ENCODE measurements at places on chromosomes 6 and 20.

DNA sequence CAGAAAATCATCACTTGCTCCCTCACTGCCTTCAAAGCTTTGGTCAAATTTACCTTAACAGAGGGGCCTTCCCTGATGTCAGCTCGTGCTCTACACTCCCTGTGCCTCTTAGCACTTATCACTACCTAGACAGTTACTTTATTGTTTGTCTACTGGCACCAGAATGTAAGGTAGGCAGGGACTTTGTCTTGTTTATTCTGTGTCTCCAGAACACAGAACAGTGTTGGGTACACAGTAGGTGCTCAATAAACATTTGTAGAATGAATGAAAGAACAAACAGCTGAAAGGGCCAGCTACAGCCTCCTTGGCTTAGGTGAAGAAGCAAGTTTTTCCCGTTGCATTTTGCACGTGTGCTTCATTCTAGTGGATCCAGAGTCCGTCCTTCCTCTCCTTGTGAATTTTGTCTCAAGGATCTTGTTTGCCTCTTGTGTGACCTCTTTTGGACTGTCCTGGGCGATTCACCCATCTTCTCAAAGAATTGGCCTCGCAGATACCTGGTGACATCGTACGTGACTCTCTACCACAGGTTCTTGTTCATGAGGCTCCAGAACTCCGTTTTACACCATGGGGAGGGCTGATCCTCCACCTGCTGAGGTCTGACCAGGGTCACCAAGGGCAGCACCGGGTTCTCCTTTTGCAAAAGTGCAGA lies 84.2 kb upstream of the ARMC2 start:
- no peak for DNase-seq

DNA sequence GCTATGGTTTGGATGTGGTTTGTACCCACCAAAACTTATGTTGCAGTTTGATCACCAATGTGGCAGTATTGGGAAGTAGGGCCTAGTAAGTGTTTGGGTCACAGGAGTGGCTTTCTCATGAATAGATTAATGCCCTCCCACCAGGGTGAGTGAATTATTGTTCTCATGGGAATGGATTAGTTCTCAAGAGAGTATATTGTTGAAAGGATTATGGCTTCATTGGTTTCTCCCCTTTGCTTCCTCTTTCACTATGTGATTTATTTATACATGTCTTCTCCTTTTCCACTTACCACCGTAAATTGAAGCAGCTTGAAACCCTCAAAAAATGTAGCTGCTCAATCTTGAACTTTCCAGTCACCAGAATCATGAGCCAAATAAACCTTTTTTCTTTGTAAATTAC lies 10.8 kb downstream of the UFL1 start:
- DNase-seq, result no peak

GRCh38 chr6:129243377-129243776 lies 360.4 kb downstream of the LAMA2 start:
- DNase-seq, result no peak

DNA sequence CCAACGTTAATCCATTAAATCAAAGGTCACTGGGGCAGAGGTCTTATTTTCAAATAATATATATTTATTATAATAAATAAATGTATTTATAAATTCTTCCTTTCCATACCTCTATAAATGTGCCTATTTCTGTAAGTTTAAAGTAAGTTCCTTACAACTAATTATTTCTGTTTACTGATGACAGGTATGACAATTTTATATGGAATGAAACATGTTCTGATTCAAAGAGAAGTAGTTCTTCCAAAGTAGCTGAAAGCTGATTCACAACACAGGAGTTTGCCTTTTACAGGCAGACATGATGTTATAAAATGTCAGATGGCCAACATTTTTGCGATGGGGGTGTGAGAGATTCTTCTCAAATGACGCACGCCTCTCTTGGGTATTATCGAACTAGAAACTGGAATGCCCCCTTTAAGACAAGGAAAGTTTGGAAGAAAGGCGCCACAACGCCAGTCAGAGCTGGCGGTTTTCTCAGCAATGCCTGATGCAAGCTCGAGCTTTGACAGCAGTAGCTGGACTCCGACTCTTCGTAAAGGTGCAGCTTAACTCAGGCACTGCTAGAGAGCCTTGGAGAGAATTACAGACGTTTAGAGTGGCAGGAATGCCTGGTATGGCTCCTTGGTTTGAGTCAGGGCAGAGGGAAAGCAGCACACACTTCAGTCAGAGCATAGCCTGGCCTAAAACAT lies 92.1 kb downstream of the FOXC1 start:
- no peak for DNase-seq

DNA sequence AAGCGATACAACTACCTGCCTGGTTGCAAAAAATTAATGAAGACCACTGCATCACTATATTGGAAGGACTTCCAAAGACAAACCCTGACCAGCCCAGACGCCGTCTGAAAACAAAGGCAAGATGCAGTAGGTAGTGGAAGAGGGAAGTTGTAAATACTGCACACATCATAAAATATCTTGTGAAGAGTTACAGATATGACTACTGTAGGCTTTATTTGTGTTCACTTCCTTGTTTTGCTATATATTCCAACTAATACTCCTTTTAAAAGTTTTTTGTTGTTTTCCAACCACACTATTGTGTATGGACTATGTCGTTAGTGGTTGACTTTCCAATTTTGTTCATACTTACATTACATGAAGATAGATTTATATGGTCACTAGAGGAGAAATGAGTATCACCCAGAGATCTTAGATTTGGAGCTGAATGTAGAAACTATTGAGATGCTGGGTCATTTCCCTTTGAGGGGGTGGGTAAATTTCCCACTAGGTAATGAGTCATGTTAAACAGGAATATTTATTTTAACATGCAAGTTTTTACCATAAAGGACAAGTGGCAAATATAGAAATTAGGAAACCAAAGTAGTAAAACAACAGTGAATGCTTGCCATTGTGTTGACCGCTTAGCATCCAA lies 16.6 kb upstream of the TXLNB start:
- no peak for DNase-seq

GRCh38 chr6:143965503-143966171 lies 42.4 kb downstream of the PLAGL1 start:
- DNase-seq, result no peak

- peak; percentile 0 for DNase-seq
Observed at GRCh38 chr6:11575408-11576033, 38.0 kb downstream of the TMEM170B start.
